ENCODE measurements at places on chromosomes 1 and 21.

DNA sequence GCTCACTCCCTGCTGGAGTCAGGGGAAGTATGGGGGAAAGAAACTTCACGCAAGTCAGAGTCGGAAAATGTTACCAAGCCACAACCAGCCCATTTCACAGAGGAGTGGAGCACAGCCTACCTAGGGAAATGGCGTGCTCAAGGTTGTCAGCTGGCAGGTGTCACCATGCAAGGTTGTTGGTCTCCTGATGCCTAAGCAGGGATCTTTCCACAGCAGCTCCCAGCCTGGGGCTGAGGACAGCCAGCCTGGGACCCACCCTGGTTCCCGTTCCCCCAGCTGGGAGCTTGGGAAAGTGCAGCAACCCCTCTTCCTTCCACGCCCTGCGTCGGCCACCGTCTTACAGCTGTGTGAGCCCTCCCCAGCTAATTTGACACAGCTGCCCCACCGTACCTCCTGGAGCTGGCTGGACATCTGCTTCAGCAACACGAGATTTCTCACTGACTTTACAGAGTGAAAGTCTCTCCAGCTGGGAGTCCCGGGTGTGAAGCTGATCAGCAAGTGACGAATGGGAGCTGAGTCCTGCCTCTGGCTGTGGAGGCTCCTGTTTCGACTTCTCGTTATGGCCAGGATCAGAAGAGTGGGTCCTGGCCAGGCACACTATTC is 224.6 kb upstream of the RAB4A start:
- DNase-seq: no peak

DNA sequence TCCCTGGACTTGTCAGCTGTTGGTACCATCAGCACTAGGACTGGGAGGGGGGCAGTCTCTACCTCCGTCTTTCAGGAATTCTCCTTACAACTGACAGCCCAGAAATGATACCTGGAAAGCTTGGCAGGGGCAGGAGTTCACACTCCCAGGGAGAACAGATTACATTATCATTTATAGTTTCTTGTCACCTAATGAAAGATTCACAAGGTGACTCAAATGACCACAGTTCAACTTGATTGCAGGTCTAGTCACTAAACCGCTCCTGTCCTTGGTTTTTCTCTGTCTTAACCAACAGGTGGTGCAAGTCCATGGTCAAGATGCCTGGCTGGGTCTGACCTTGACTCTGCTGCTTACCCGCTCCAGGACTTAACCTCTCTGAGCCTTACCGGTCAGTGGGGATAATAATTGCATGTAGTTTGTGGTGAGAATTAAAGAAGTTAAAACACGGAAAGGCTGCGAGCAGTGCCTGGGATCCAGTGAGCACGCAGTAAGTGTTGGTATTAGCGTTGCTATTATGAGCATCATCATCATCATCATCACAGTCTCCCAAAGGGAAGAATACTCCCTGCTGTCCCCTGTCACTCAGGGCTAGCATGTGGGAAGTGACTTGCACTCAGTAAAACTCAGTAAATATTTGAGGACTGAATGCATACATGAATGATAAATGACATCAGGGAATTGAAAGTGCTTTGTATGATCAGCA is 125.3 kb upstream of the CD34 start:
- DNase-seq: peak; percentile 44

- DNase-seq: peak; percentile 87
These were observed 11.5 kb downstream of the KCNA2 start for GRCh38 chr1:110594456-110595352.

DNA sequence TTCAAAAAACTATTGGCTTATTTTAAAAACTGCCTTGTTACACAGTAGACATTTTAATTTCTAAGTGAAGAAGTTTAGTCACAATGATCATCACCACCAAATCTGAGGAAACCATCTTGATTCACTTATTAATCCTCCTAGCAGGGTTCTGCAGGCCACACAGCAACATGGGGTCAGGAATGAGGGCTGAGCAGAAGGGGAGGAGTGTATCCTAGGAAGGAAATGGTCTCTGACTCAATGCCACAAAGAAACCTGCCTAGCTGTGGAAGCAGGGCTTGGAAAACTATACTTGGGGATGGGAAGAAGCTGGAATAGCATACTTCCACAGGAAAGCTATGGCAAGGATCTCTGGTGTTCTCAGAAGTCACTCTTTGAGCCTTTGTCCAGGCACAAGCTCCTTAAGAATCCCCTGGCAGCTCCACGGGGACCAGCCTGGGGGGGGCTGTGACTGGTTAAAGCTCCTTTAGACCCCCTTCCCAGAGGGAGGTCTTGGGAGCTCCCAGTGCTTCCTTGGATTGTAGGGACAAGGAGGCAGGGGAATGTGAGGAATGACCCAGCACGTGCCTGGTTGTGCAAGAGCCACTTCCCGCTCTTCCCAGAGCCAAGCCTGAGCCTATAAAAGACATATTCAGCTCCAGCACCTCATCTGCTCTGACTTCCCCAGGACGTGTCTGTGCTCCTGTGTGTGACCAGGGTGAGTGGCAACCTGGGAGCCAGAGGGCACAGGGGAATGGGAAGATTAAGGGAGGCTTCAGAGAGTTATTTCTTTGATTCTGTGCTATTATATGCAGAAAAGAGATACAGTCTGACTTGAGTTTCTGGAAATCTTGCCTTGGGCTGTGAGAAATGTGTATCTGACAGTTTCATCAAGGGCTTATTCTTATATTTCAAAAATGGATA is at the start of gene LCE2A:
LCE2A (plus strand) TSS at position 645 of the 900 bp plus-strand sequence. CDS start 557 bp downstream, outside the sequence.
- DNase-seq: no peak

DNA sequence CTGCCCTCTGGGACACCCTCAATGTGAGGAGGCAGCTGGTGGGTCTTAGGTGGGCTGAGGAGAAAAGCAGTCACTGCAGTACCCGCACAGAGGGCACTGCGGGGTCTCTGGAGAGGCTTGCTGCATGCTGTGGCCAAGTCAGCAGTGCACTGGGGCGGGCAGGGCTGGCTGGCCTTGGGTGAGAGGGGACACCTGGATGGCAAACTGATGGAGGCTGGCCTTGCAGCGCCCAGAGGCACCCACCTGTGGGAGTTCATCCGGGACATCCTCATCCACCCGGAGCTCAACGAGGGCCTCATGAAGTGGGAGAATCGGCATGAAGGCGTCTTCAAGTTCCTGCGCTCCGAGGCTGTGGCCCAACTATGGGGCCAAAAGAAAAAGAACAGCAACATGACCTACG is 3.2 kb downstream of the ELF3 start:
- DNase-seq: no peak

- no peak for DNase-seq
These were observed 18.6 kb upstream of the ANKRD45 start for GRCh38 chr1:173688300-173688699.

- DNase-seq: no peak
These were observed 1560.4 kb downstream of the AMY1C start for GRCh38 chr1:105310063-105310462.

- peak; percentile 77 for DNase-seq
These were observed 92.1 kb upstream of the CD53 start for GRCh38 chr1:110780600-110781484.

DNA sequence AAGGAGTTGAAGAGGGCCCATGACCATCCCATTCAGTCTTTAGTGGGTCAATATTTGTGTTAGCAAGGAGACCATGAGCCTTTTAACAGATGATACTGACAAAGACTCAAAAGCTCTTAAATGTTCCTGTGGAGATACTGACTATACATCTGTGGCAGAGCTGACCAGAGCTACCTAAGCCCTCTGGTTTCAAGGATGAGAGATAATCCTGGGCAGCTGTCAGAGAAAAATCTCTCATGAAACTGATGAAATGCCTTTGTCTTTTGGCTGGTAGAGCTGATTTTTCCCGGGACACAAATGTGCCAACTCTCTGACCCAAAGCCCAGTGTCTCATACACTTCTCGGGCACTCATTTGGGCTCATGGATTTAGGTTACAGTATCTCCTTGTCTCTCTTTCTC is 100.9 kb downstream of the XCL2 start:
- DNase-seq: no peak

GRCh38 chr1:51235673-51236530 is at the start of gene RNF11:
RNF11 (plus strand) TSS chr1:51236273; CDS start chr1:51236757, 484 bp downstream.
- DNase-seq: peak; percentile 95

DNA sequence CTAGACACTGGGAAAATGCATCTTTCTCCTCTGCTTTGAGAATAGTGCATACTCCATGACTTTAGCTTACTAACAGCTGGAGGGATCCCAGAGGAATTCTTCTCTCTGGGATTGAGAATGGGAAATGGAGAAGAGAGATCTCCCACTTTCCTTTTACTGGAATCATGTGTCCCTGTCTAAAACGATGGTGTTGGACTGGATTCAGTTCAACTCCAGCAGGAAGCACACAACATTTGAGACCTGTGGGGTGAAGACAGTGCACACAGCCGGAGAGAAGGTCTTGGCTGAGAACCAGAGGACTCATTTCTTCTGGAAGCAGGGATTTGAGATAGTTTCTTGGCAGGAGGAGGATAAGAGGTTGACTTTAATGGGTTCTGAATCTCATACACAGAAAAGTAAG is 58.7 kb downstream of the TRABD2B start:
- no peak for DNase-seq

GRCh38 chr1:117707371-117707770 is 101.5 kb downstream of the TENT5C start:
- no peak for DNase-seq

GRCh38 chr1:167797015-167797414 is 75.2 kb downstream of the MPZL1 start:
- DNase-seq: no peak

GRCh38 chr1:244782056-244782455 is 53.4 kb upstream of the COX20 start:
- no peak for DNase-seq

- DNase-seq: no peak
These were observed 19.2 kb downstream of the AGPAT3 start for GRCh38 chr21:43884012-43884860.

GRCh38 chr1:36539526-36539925 is 56.8 kb upstream of the CSF3R start:
- DNase-seq: no peak

DNA sequence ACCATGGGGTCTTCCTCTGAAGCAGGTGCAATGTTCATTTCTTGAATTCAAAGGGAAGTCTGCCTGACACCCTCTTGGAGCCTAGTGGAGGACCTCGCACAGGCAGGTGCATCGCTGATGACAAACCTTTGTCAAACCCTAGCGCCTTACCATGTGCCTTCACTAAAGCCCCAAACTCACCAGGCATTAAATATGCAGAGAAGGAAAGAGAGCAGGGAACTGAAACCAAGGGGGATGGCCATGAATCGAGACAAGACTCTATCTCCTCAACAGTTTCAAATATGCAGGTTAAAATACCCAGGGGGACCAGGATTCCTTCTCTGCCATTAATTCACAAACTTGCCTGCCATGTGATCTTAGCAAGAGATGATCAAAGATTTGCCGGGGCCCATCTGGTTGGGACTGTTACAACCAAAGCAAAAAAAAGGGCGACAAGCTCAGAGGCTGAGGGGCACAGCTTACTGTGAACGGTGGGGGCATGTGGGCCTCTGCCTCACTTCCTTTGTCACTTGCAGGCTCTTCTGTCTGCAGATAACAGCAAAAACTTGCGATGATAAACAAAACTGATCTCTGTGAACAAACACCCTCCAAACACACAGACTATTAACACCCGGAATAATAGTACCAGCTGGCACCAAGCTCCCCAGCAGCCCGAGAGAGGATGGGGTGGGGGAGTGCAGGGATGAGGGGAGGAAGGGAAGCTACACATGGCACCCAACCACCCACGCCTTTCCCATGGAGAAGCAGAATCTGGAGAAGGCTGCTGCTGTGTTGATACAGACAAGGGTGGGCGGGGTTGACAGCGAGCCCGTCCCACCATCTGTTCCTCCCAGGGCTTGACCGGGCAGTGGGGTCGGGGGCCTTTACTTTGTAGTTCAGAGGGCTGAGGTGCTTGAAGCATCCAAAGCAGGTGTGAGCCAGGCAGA is 33.9 kb downstream of the TMEM63A start:
- no peak for DNase-seq

GRCh38 chr1:62724430-62724829 is 36.2 kb upstream of the DOCK7 start:
- no peak for DNase-seq

DNA sequence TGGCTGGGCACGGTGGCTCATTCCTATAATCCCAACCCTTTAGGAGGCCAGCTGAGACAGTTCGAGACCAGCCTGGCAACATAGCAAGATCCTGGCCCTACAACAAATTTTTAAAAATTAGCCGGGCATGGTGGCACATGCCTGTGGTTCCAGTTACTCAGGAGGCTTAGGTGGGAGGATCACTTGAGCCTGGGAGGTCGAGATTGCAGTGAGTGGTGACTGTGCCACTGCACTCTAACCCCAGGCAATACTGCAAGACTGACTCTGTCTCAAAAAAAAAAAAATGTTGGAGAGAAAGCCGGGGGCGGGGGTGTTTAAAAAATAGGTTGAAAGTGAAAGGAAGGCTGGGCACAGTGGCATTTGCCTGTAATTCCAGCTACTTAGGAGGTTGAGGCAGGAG is 16.5 kb downstream of the CLDN19 start:
- DNase-seq: no peak

DNA sequence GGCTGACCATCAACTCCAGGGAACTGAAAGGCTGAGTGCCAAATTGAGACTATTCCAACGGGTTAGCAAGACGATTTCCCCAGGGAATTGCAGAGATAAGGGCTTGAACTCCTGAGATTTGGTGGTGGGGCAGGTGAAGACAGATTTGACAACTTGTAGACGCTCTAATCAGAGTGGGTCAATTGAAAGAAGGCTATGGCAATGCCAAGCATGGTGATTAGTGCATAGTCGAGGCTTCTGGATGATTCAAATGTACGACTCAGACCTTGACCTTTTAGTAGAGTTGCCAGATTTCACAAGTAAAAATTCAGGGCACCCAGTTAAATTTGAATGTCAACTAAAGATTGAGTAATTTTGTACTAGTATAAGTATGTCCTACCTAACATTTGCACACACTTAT is 302.1 kb upstream of the SPAG17 start:
- no peak for DNase-seq

Data from cerebellum (tissue), 4 donors.